Cerebellar nuclear complex (tissue), 1 donor: ENCODE measurements at places on chromosomes 12 and 14.

DNA sequence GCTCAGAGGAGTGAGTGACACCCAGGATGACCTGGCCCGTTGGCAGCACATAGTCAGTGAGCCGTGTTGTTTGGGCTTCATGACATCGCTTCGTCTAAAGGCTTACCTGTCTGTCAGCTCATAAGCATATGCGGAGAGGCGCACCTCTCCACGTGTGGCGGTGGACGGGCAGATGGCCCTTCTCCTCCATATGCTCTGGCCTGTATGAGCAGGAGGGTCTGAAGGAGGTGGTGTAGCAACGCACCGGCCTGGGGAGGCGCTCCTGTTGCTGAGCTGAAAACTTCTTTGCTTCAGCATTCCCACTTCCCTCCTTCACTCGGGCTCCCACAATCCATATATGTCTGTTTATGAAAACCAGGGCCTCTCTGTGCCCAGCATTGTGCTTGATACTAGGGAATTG lies 186.1 kb downstream of the TSPAN9 start:
- no peak for DNase-seq

GRCh38 chr12:43730283-43730682 lies 28.3 kb downstream of the PUS7L start:
- DNase-seq, result no peak

GRCh38 chr12:54251667-54252284 lies 28.1 kb downstream of the CBX5 start:
- no peak for DNase-seq

DNA sequence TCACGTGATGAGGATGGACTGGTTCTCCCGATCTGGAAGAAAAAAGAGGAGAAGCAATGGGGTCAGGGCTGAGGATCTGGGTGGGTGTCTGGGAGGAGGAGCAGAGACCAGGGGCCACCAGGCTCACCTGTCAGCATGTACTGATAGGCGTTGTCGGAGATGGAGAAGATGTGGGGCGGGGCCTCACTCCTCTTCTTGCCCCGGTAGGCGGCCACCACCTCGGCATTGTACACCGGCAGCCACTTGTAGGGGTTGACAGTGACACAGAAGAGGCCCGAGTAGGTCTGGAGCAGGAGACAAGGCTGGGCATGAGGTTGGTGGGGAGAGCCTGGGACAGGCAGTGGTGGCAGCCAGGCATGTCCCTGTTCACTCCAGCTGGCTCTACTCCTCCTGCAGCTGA lies 3.0 kb downstream of the MYH6 start:
- DNase-seq, result no peak

DNA sequence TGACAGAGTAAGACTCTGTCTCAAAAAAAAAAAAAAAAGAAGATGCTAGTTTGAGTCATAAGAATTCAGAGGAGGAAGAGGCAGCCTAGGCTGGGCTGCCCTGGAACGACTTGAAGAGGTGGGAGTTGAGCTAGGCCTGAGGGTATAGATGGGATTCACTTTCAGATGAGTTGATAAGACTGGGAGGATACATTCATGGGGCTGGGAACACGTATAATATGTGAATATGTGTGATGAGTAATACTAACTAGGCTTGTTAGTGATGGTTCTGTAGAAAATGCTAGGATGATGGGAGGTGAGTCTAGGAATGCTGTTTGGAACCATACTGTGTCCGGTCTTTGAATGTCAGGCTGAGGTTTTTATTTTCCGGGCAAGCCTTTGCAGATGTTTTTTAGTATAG lies 9.0 kb downstream of the PLEKHA5 start:
- no peak for DNase-seq

DNA sequence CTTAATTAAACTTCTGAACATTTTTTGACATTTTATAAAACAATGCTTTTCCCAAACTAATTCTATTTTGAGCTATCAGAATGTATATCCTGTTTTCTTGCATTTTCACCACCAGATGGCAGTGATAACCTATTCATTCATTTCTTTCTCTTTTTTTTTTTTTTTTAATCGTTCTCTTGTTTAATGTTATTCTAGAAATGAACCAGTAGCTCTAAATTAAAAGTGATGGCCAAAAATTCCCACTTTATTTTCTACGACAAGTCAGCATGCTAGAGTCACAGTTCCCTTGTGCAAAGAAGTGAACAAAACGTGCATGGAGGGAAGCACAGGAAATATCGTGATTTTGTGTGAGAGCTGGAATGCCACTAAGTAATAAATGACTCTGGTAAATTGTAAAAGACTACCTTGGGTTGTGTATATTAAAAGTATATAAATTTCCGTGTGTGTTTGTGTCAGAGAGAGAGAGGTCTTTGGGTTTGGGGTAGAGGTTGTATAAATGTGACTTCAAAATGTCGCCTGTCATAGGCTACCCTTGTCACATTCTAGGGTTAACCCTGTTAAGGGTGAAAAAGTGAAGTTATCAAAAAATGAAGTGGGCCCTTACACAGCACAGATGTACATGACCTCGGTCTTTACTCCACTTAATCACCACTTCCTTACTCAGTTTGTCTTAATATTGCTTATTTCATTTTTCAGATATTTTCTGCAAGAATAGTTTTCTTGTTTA lies 40.4 kb upstream of the LDHB start:
- no peak for DNase-seq

DNA sequence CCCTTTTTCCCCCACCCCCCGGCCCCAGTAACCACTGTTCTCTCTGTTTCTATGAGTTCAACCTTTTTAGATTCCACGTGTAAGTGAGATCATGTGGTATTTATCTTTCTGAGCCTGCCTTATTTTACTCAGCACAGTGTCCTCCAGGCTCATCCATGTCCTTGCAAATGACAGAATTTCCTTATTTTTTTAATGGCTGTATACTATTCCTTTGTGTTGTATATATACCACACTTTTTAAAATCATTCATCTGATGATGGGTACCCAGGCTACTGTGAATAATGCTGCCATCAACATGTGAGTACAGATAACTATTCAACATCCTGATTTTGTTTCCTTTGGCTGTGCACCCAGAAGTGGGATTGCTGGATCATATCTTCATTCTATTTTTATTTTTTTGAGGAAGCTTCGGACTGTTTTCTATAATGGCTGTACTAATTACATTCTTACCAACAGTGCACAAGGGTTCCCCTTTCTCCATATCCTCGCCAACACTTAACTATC lies 54.7 kb downstream of the DDX51 start:
- DNase-seq, result no peak
